Pancreas (tissue), 10 donors: ENCODE measurements at places on chromosomes 4 and X.

GRCh38 chr4:185735866-185736400 lies 76.1 kb downstream of the SORBS2 start:
- DNase-seq, result peak; percentile 51

DNA sequence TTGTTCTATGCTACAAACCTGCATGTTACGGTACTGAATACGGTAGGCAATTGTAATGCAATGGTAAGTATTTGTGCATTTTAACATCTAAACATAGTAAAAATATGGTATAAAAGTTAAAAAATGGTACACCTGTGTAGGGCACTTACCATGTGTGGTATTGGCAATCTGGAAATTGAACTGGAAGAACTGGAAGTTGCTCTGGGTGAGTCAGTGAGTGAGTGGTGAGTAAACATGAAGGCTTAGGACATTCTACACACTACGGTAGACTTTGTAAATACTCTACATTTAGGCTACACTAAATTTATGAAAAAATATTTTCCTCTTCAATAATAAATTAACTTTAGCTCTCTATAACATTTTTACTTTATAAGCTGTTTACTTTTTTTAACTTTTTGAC lies 78.9 kb downstream of the RRAGB start:
- DNase-seq, result no peak

GRCh38 chr4:121776610-121777401 lies 11.8 kb upstream of the SMIM43 start:
- DNase-seq, result no peak

DNA sequence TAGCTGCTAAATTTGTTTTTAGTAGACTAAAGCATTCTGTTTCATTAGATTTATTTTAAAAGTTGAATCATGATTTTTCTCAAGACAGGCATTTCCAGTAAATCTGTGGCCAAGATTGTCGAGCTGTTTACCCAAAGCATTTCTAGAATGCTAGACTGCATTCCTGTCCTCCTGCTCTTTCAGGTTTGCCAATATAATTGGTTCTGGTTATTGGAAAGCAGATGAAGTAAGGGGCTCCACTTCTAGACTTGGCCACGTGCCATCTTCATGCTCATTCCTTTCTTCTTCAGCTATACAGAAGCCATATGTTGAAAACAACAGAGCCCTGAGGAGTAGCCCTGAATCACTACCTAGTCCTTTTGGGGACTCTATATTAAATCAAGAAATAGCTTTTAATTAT lies 62.5 kb downstream of the PGRMC2 start:
- DNase-seq, result no peak

GRCh38 chrX:77167993-77168392 lies 279.2 kb upstream of the FGF16 start:
- no peak for DNase-seq

- no peak for DNase-seq
These were observed 14.8 kb downstream of the ANK2 start for GRCh38 chr4:113064244-113064643.

DNA sequence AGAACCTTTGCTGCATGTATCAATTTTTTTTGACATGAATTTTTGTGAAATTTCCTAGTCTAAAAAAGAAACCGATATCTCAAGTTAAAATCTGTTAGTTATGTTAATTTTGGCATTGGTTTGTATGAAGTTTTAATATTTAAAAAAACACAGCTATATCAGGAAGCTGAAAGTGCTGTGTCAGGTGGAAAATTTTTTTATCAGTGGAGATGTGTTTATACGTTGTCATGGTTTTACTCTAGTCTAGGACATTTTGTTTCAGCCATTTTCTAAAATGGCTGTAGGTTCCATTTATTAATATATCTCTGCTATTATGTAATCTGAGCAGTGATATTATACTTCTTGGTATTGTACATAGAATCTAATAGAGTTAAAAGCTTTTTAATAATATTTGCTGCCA lies 34.2 kb downstream of the OCRL start:
- DNase-seq, result no peak

GRCh38 chr4:88320224-88320779 lies 35.9 kb upstream of the PPM1K start:
- no peak for DNase-seq

- DNase-seq, result no peak
These were observed 71.6 kb downstream of the SH3RF1 start for GRCh38 chr4:169199184-169199583.

GRCh38 chr4:149291463-149291862 lies 524.2 kb downstream of the IQCM start:
- DNase-seq, result no peak

DNA sequence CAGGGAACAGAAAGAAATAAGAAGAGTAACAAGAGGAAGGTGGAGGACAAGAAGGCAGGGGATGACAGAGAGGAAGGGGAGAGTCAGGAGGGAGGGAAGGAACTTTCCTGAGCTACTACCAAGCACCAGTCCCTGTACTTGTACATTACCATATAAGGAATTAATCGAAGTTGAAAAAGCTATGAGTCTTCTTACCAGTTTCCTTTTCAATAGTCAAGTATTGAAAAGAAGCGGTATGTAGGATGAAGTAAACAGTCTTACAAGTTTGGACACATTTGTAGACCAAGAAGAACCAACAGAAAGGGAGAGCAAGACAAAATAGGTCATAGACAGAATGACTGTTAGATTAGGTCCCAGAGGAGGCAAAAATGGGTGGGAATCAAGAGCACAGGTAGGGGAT lies 629.7 kb upstream of the DIPK2B start:
- no peak for DNase-seq

GRCh38 chr4:2289311-2289954 lies 27.5 kb upstream of the MXD4 start:
- DNase-seq, result no peak

GRCh38 chrX:111169141-111169540 lies 73.2 kb downstream of the PAK3 start:
- DNase-seq, result no peak

GRCh38 chr4:142922720-142923119 lies 76.6 kb upstream of the INPP4B start:
- DNase-seq, result no peak

- no peak for DNase-seq
These were observed 38.9 kb upstream of the RBPJ start for GRCh38 chr4:26281881-26282280.

GRCh38 chrX:45743081-45743533 lies 542.4 kb upstream of the DIPK2B start:
- no peak for DNase-seq

DNA sequence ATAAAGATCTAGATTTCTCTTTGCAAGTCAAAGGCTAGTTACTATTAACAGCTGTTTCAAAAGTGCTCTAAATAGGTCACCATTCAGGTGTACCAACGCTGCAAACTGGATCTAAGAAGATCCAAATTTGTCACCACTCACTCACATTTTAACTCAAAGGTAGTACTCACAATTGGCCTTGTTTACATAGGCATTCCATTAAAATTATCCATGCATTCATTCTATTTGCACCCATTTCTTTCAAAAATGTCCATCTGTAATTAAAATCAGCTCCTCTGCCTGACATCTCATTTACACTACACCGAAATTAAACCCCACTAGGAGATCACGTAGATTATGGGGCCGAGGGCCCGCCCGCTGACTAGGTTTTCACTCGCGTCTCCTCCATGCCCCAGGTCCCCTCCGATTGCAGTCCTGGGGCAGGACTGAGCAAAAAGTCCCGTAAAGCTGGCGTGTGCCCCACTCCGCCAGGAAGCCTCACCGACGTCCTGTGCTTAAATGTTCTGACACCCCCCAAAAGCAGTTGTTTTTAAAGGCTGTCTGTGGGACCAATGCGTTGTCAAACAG lies 1.3 kb upstream of the ING2 start:
- DNase-seq, result no peak

DNA sequence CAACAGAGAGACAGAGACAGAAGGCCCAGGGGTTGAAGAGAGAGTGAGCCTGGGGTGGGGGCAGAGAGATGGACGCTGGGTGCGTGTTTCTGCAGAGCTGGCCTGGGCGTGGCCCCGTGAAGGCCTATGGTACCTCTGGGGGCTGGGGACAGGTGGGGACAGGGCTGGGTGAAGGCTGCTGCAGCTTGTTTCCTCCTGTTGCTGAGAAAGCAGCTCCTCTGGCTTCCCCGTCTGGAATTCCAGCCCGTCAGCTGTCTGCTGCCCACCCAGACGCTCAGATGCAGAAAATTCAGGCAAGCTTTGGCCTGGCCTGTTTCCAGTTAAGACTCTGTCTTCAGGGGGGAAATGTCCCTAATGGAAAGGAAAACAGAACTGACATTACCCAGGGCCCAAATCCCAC lies 76.8 kb upstream of the PSAPL1 start:
- DNase-seq, result no peak

DNA sequence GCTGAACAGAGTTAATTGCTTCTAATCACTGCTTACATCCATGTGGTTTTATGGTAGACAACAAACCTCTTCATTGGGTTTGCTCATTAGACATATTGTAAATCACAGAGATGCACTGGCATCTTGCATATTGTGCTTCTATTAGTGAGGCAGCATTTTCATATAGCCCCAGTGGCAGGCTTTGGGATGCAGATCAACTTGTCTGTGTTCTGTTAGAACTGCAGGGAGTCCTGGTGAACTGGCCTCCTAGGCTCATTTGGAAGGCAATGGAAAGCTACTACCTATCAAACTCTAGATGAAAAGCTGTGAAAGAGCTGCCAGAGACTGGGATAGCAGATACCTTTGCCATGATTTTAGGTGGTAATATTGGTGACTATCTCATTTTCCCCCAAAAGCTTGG lies 108.8 kb downstream of the NAA11 start:
- no peak for DNase-seq

- no peak for DNase-seq
These were observed 28.0 kb downstream of the SCD5 start for GRCh38 chr4:82770607-82771006.

DNA sequence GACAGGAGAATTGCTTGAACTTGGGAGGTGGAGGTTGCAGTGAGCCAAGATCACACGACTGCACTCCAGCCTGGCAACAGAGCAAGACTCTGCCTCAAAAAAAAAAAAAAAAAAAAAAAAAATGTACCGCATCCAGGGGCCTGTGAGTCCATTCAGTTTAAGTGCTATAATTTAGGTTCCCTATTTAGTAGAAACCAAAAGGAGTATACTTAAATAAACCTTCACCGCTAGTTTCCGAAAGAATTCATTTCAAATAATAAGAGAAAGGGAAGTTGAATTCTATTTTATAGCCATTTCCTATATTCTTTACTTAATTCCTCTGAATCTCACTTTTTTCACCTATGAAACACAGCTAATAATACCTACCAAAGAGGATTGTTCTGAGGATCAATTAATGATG lies 20.8 kb upstream of the LRBA start:
- no peak for DNase-seq

DNA sequence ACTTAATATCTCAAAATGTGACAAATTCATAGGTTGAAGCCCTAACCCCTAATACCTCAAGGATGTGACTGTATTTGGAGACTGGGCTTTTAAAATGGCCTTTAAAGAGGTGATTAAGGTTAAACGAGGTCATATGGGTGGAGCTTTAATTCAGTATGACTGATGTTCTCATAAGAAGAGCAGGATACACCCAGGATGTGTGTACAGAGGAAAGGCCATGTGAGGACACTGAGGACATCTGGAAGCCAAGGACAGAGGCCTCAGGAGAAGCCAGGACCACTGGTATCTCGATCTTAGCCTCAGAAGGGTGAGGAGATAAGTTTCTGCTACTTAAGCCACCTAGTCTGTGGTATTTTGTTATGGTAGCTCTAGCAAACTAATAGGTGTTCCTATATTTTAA lies 49.0 kb upstream of the SHISA3 start:
- DNase-seq, result no peak

DNA sequence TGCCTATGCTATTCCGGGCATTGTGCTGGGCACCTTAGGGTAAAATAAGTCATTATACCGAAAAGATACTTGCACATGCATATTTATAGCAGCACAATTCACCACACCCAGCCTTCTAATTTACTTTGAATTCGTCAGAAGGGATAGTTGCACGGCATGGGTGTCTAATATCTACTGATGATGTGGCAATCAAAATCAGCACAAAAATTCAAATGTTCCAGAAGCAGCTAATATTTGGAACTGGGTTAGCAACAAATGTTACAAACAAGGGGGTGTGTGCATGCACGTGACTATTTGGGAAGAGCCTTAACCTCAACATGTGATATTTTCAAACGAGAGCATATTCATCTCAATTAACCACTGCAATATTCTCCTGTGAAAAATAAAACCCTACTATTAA lies 79.7 kb upstream of the PRSS48 start:
- no peak for DNase-seq

- no peak for DNase-seq
These were observed 33.5 kb downstream of the IGFBP7 start for GRCh38 chr4:57076646-57077045.

GRCh38 chrX:37796805-37797204 lies 16.9 kb downstream of the CYBB start:
- no peak for DNase-seq

DNA sequence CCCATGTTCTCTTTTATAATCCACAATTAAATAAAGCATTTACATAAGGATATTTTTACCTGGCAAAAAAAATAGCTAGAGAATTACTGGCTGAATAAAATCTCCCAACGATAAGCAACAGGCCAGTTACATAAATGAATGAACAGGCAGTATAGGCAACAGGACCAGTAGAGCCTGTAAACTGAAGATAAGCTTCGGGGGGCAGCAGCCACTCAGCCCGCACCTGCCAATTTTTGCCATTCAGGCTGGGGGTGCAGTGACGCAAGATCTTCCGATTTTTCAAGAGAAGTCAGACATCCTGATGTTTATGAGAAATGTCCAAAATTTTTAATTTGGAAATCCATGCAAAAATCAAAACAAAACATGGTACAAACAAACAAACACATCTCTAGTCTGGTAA lies 49.0 kb upstream of the CDKN2AIP start:
- DNase-seq, result no peak

GRCh38 chr4:86831262-86832130 lies 17.7 kb downstream of the SLC10A6 start:
- DNase-seq, result no peak

GRCh38 chr4:141645611-141646340 lies 9.4 kb downstream of the IL15 start:
- no peak for DNase-seq

- no peak for DNase-seq
These were observed 960.5 kb upstream of the IGFBP7 start for GRCh38 chr4:58070726-58071125.

- no peak for DNase-seq
These were observed 207.9 kb upstream of the FAM241A start for GRCh38 chr4:111937368-111937767.

GRCh38 chrX:104419211-104419610 lies 146.8 kb upstream of the IL1RAPL2 start:
- no peak for DNase-seq

- DNase-seq, result no peak
These were observed 30.6 kb upstream of the IL9R start for GRCh38 chrX:155966876-155967275.

- DNase-seq, result peak; percentile 26
These were observed 83.8 kb upstream of the ZIC3 start for GRCh38 chrX:137482136-137482535.
